ENCODE measurements at places on chromosomes 13 and 19.

- DNase-seq, result no peak
Measured at GRCh38 chr13:41241626-41242025, 21.8 kb downstream of the MTRF1 start.

DNA sequence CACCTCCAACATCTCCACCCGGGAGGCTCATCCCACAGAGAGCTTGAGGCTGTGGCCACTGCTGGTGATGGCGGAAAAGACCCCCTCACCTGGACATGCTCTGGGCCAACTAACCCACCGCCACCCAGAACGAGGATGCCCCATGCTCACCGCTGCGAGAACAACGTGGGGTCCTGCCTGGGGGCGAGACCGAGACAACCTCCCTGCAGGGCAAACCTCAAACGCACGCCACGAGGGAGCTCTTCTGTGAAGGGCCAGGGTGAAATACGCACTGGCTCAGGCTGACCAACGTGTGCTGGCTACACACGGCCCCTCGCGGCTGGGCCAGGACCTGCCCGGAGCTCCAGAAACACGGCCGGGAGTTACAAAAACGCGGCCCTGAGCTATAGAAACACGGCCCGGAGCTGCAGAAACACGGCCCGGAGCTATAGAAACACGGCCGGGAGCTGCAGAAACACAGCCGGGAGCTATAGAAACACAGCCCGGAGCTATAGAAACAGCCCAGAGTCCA, 19.0 kb upstream of the PLPP2 start:
- no peak for DNase-seq

GRCh38 chr13:31965361-31966066, 66.1 kb upstream of the FRY start:
- DNase-seq, result no peak

GRCh38 chr19:37059142-37059541, 19.1 kb upstream of the ZNF420 start:
- no peak for DNase-seq

DNA sequence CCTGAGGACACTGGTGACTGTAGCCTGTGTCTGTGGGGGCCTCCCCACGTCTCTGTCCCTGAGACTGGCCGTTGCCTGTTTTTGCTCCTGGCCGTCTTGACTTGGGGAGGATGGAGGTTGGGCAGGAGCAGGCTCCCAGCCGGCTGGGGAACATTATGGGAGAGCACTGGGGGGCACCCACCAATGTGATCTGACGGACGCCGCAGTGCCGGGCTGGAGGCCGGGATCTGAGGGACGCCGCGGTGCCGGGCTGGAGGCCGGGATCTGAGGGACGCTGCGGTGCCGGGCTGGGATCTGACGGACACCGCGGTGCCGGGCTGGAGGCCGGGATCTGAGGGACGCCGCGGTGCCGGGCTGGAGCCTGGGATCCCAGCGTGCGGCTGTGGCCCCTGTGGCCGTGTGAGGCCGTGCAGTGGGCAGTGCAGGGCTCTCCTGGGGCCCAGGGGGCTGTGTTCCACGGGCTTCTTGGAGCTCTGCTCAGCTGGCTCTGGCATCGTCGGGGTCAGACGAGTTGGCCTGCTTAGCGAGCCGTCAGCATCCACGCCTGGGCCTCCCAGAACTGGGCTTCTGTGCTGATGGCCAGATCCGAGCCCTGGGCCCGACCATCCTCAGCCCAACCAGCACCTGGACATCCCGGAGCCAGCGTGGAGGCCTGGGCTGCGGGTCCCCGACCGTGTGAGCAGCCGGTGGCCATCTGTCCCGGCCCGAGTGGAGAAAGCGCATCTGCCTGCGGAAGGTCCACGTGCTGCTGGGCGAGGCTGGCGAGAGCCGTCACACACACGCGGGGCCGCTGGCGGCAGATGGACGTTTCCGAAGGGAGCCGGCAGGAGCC, 45.8 kb downstream of the GAS6 start:
- no peak for DNase-seq

DNA sequence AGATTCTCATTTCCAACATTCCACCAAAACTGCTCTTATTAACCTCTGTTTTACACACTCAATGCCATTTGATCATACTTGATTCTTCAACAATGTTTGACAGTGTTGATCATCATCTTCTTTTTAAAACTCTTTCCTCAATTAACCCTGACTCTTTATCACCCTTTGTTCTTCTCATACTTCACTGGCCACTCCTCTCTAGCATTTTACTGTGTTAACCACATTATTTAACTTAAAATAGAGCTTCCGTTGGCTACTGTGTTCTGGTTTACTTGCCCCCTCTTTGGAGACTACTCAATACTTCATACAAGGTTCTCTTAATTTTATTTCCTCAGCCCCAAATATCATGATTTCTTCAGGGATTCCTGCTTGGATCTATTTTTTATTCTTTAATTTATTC, 121.1 kb upstream of the SPRY2 start:
- no peak for DNase-seq

DNA sequence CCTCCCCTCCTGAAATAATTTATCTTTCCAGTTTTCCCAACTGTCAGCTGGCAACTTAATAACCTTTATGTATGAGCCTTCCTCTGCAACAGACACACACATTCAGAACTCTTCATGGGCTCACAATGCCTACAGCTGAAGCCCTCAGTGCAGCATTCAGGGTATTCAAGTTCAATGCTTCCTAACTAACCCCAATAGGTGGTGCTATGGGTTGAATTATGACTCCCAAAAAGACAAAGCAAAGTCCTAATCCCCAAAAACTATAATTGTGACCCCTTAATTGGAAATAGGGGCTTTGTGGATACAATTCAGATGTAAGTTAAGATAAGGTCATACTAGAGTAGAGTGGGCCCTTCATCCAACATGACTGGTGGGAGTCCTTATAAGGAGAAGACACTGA, 202.2 kb downstream of the SUCLA2 start:
- no peak for DNase-seq

GRCh38 chr13:40039061-40039460, 383.6 kb downstream of the COG6 start:
- no peak for DNase-seq

DNA sequence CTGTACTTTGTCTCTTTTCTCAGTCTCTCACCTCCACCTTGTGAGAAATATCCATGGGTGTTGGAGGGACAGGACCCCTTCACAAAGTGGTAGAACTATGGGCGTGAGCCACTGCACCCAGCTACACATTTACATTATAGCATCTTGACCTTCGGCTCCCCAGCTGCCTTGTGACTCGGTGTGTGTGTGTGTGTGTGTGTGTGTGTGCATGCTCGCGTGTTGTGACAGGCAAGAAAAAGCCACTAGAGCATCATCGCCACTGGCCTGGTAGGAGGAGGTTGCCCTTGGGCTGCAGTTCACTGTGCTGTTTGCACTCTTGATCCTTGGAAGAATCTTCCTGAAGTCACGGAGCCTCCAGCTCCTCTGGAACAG, 13.7 kb upstream of the ZNF888 start:
- DNase-seq, result no peak

GRCh38 chr19:1423436-1424191, 14.6 kb upstream of the RPS15 start:
- DNase-seq, result no peak

DNA sequence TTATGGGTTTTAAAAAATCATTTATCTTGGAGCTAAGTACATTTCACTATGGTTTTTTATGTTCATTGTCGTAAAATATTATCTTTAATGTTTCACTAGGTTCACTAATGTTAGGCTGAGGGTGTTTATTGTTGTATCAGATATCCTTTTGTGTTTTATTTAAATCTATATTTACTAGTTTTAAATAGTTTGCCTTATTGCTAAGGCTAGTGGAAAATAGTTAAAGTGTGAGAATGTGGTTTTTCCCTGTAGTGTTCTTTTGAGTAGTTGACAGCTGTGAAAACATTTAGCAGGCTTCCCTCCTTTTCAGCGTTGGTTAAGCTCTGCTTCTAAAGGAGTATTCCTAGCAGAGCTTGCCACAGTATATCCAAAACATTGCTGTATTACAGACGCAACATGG, 139.0 kb downstream of the TM9SF2 start:
- DNase-seq, result no peak

DNA sequence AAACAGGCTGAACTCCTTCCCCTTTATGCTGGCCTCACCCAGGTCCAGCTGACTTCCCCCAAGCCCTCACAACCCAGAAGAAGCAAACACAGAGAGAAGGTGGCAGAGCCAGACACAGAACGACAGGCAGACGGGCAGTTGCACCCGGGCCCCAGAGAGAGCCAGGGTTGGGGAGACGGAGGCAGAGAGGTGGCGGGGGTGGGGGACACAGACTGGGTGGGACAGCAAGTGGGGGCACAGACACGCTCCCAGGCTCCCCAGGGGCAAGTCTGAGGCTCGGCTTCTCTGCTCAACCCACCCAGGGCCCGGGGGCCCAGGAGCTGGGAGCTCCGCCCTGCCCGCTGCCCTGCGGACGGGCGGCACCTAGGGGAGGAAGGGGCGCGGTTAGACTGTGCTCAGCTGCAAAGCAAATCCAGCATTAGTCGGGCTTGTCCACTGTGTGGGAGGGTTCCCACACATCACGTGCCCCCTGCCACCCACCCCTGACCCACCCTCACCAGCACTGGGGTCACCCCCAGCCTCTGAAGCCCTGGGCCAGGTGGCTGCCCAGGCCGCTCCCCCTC, 31.3 kb upstream of the ASF1B start:
- DNase-seq, result no peak

GRCh38 chr13:65768545-65768944, 1461.6 kb downstream of the PCDH9 start:
- DNase-seq, result no peak

DNA sequence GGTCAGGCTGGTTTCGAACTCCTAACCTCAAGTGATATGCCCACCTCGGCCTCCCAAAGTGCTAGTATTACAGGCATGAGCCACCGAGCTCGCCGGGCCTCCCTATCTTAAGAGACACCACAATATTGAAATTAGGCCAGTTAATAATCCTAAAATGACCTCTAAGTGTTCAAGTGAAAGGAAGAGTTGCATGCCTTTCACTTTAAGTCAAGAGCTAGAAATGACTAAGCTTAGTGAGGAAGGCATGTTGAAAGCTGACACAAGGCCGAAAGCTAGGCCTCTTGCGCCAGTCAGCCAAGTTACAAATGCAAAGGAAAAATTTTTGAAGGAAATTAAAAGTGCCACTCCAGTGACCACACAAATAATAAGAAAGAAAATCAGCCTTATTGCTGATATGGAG, 144.5 kb upstream of the FNDC3A start:
- no peak for DNase-seq

GRCh38 chr13:104900191-104900817, 1635.2 kb downstream of the EFNB2 start:
- no peak for DNase-seq

DNA sequence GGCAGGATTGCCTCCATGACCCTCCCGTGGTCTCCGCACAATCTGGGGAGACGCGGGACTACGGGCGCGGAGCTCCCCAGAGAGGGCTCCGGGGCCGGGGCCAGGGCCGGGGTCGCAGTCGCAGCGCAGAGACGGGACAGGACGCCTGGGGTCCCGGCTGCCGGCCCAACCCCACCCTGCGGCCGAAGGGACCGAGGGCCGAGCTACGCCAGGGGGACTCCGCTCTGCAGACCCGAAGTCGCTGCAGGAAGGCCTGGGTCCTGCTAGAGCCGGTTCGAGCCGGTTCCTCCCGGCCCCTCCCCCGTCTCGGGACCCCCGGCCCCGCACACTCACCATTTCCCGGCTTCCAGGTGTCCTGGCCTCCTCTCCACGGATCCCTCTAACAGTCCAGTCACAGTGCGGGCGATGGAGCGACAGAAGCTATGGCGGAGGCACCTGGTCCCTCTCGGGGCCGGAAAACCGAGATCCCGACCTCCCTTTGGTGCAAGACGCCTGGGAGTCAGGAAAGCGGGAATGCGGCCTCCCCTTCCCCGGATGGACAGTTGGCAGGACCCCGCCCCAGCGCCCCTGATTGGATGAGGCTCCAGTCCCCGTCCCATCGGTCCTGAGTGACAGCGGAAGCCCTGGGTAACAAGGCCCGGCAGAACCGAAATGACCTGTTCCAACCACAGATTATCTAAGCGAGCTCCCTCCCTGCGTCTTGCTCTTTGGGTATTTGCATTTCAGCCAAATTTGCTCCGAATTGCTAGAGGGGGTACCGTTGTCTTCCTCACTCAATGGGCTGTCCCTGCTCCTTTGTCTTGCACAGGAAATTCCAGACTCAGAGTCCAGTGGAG, at the start of gene ZNF625:
Gene ZNF625, minus strand, starts transcription at position 512 of the 836 bp plus-strand sequence. Its CDS starts 176 bp downstream, at position 336.
- DNase-seq, result no peak

GRCh38 chr13:59494560-59494970, 669.2 kb downstream of the DIAPH3 start:
- DNase-seq, result no peak

DNA sequence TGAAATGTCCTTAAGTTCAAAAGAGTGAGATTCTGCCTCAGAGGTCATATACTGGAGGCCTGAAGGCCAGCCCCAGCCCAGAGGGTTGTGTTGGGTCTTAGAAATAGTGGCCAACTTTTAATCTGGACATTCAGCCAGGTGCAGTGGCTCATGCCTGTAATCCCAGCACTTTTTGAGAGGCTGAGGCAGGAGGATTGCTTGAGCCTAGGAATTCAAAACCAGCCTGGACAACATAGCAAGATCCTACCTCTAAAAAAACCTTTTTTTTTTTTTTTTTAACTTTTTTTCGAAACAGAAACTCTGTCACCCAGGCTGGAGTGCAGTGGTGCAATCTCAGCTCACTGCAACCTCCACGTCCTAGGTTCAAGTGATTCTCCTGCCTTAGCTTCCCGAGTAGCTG, 15.5 kb downstream of the DPF1 start:
- no peak for DNase-seq

DNA sequence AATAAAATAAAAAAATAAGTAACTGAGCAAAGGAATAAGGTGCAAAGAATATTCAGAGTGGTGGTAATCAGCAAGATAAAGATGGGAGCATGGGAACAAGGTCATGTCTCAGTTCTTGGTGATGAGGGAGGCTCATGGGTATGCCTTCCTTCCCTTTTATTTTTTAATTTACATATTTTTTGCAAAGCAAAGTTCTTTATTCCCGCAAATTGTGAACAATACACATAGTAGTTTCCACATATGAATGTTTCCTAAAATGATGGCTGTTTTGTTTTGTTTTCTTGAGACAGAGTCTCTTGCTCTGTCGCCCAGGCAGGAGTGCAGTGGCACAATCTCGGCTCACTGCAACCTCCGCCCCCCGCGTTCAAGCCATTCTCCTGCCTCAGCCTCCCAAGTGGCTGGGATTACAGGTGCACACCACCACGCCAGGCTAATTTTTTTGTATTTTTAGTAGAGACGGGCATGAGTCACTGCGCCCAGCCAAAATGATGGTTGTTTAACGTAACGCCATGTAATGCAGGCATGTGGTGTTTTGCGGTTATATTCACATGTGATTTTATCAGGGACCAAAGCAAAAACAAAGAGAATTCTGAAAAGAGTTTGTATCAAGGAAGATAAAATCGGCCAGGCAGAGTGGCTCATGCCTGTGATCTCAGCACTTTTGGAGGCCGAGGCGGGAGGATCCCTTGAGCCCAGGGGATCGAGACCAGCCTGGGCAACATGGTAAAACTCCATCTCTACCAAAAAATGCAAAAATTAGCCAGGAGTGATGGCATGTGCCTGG, 4.5 kb upstream of the ADGRE2 start:
- DNase-seq, result no peak

GRCh38 chr13:20303636-20304035, 71.5 kb upstream of the GJB6 start:
- no peak for DNase-seq

- DNase-seq, result no peak
Measured at GRCh38 chr13:25674371-25674770, 302.6 kb downstream of the ATP8A2 start.

GRCh38 chr13:109606520-109606919, 179.9 kb downstream of the IRS2 start:
- DNase-seq, result no peak
